ENCODE measurements at places on chromosomes 7 and 10.

GRCh38 chr7:23514755-23515154, 17.0 kb downstream of the TRA2A start:
- DNase-seq, result no peak

- DNase-seq, result no peak
These were observed 22.6 kb downstream of the CHCHD3 start for GRCh38 chr7:133059263-133059662.

DNA sequence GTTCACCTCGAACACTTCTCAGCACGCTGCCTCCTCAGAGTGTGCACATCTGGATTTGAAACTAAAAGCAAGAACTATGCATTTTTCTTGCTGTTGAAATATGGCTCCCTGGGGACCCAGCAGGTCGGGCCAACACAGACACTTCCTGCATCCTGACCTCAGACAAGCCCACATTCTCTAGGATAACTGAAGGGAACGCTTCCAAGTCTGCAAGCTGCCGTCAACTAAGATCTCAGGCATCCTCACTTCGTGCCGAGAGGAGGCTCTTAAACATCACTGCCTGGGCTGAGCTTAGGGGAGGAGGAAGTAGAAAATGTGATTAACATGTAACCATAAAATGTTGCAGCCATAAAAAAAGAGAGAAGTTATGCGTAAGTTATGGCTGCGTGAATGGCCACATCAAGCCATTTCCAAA, 65.5 kb downstream of the PYROXD2 start:
- DNase-seq, result peak; percentile 95

- peak; percentile 60 for DNase-seq
These were observed 1.2 kb upstream of the ADD3 start for GRCh38 chr10:110006358-110007160.

DNA sequence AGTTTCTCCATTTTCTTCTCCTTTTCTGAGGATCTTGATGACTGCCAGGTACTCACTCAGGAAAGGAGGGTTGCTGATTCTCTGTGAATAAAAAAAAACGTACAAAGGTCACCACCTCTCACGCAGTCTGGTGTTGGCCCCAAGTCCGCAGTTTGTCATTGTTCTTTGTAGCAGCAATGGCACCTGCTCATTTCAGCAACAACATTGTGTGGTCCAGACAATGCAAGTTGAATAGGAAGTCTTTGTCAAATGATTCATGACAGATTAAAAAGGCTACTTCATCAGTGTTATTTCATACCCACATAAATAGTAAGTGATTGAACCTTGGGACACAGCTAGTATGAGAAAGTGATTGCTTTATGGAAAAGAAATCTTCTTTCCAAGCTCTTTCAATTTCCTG, 653.5 kb upstream of the MGMT start:
- no peak for DNase-seq

GRCh38 chr10:79049931-79050895, 18.6 kb upstream of the ZMIZ1 start:
- peak; percentile 37 for DNase-seq

DNA sequence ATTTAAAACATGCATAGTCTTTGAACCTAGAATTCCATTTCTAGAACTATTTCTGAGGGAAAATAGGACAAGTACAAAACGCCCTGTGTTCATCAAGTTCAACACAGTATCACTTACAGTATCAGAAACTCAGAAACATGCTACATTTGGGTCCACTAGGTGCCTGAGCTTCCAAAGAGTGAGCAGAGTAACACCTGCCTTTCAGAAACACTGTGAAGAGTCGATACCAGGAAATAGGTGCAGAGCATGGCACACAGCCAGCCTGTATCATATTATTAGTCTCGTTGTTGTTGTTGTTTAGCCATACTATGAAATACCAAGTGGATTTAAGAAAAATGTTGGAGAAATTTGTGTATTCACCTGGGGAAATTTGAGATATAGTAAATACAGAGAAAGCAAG, 392.1 kb upstream of the MGMT start:
- no peak for DNase-seq

DNA sequence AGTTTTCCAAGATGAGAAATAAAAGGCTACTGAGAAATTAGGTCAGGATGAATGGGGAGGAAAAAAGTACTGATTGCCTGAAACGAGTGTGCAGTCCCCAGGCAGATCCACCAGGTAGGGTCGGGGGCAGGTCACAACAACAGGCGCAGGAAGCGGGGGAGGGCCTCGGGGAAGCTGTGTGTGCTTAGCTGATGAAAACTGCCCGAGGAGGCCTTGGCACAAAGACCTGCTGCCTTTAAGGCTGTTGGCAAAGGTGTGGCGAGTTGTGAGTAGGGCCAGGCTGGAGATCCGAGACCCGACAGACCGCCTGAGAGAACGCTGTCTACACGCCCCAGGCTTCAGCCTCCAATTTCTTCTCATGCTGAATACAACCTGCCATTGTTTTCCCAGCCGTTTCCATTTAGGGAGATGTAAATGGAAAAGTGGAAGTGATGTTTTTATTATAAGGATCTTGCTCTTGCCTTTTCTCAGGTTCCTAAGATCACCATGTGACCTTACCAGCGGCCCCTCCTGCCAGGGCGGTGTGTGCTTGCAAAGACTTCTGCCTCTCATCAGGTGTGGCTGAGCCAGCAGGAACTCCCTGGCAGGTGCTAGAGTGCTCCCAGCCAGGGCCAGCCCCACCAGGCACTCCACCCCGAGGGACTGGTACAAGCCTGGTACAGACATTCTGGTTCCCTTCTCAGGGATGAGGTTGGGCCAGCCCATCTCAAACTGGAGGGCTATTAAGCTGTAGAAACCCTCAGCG, 60.8 kb downstream of the DLG5 start:
- no peak for DNase-seq
